Stimulated activated CD4-positive, alpha-beta T cell treated with anti-CD3 and anti-CD28 coated beads, Interleukin-2, amount 100 ng/mL, for 4 hours (primary cell): ENCODE measurements at places on chromosomes 13 and 19.

- no peak for DNase-seq
These were observed 870.3 kb upstream of the MIR17HG start for GRCh38 chr13:90477216-90477615.

DNA sequence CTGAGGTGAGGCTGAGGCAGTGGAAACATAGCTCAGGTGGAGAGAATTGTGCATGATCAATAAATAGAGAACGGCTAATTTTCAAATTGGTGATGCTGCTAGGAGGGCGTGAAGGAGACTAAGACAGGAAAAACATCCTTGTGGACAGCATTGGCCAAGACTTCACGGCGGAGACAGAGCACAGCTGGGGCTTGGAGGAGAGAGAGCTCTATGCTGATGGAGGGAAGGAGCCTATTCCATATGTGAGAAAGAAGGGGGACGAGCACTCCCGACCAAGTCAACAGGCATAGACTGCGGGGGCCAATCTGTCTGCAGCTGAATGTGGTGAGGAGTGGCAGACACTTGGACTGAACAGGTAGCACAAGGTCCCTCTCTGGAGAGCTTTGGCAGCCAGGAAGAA, 14.8 kb upstream of the SPATA13 start:
- DNase-seq, result no peak

GRCh38 chr19:17834350-17835181, 13.2 kb downstream of the JAK3 start:
- DNase-seq, result no peak

GRCh38 chr13:66483712-66484111, 746.4 kb downstream of the PCDH9 start:
- DNase-seq, result no peak

- DNase-seq, result no peak
These were observed 9.6 kb upstream of the GPR183 start for GRCh38 chr13:99316657-99317256.

DNA sequence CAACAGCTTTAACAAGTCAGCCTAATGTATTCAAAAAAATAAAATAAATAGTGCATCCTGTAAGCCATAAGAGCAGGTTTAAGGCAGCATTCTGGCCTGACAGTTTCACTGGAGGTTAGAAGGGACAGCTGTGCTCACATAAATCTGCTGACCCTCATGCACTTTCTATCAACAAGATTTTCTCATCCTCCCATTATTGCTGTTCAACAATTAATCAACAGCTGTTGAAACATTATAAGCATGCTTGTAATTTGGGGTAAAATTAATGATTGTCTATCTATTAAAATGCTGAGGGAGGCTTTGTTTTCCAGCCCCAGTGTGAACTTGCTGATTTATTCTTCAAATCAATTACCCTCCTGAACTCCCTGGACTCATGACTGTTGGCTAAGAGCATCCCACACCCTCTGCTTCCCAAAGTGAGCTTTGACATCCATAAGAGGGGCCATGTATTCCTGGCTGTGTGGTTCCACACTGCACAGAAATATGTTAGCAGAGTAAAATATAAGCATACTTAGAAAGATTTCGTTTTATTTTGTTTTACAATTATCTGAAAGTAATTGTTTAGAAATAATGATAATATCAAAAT, 492.4 kb downstream of the EFNB2 start:
- no peak for DNase-seq

GRCh38 chr13:39284801-39285388, 246.6 kb downstream of the NHLRC3 start:
- no peak for DNase-seq
